ENCODE measurements at places on chromosomes 6 and 20.
A peak's percentile ranks its signal among the peaks of the same experiment; 100 is the strongest.

DNA sequence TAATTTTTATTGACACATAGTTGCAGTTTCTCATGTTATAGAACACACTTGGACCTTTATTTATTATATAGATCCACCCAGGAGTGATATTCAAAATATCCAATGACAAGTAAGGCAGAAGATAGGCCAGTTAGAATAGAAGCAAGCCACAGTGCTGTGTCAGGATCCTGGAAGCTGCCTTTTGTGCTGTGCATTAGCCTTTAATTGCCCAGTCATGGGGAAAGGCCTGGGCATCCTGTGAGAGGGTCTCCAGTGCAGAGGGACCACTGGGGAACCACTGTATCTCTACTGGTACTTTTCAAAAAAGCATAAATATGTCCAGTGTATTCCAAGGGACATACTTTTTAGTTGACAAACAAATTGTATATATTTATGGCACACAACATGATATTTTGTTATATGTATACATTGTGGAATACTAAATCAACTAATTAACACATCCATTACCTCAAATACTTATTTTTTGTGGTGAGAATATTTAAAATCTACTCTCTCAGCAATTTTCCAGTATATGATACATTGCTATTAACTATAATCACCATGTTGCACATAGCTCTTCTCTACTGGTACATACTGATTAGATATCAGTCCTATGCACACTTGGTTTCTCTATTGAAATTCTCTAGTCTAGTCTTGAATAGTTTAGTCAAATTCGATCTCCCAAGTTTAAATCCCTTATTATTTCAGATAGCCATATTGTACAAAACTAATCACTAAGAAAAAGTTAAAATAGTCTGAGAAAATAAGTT lies 59.5 kb downstream of the CDC40 start:
- DNase-seq, result no peak

DNA sequence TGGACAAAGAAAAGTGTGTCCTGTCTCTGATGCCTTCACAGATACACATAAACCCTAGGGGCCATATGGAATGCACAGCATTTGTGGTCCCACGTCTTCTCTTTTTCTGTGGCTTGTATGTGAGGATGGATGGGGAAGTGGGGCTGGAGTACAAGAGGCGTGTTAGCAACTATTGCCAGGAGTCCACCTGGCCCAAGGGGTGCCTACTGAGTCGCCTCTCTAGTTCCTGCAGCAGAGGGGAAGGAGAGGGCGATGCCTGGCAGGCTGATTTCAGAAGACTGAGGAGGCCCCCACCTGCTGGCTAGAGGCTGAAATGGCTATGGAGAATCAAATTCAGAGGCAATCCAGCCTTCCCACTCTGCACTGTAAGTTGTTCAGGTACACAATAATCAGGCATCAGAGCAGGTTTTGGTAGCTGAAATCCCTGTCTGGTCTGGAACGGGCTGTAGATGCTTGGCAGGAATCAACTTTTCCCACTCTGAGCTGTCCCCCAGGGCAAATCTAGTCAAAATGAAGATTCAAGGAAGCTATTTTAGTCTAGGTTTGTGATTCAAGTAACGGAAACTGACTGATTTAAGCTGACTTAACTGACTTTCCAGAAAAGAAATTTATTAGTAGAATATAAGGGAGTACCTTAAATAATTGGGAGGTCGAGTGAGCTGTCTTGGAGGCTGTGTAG lies 14.9 kb upstream of the PPARD start:
- DNase-seq, result peak; percentile 62

GRCh38 chr6:41424370-41425058 lies 89.1 kb downstream of the NCR2 start:
- DNase-seq, result peak; percentile 78

- DNase-seq, result no peak
These were observed 8.5 kb downstream of the HM13 start for GRCh38 chr20:31522731-31523130.

GRCh38 chr6:34149831-34150400 lies 4.0 kb upstream of the GRM4 start:
- no peak for DNase-seq

- peak; percentile 60 for DNase-seq
These were observed 17.0 kb downstream of the GSS start for GRCh38 chr20:34938466-34939163.

GRCh38 chr6:100296810-100297544 lies 167.7 kb downstream of the SIM1 start:
- DNase-seq, result peak; percentile 92

DNA sequence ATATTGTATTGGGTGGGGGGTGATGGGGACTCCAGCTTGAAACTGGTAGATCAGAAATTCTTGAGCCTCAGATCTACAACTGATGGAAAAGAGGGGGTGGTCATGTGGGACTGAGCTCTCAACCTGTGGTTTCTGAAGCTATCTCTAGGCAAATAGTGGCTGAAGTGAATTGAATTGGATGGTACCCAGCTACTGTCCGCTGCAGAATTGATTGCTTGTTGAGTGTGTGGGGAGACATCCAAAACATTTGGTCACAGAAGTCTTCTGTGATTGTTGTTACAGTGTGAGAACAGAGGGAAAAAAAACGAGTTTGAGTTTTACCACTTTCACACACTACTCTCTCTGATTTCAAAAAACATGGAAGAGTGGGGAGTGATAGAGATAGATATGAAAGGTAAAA lies 14.8 kb downstream of the CDS2 start:
- no peak for DNase-seq

- DNase-seq, result no peak
These were observed 174.5 kb downstream of the CDC5L start for GRCh38 chr6:44561832-44562665.

DNA sequence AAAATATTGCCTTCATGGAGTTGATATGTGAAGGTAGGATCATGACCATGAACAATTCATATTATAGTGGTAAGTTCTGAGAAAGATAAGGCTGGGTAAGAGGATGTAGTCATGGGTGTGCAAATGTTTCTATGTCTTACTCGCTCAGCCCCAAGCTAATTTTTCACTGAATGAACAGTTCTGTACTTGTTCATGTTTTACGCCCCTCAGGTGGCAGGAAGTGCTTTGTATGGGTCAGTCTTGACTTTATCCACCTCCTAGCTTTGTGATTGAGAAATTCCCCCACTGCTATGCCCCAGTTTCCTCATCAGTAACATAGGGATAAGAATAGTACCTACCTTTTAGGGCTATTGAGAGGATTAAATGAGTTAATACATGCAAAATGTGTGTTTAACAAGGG lies 148.2 kb upstream of the KCNG1 start:
- no peak for DNase-seq

GRCh38 chr6:34070315-34071135 lies 75.4 kb downstream of the GRM4 start:
- no peak for DNase-seq

DNA sequence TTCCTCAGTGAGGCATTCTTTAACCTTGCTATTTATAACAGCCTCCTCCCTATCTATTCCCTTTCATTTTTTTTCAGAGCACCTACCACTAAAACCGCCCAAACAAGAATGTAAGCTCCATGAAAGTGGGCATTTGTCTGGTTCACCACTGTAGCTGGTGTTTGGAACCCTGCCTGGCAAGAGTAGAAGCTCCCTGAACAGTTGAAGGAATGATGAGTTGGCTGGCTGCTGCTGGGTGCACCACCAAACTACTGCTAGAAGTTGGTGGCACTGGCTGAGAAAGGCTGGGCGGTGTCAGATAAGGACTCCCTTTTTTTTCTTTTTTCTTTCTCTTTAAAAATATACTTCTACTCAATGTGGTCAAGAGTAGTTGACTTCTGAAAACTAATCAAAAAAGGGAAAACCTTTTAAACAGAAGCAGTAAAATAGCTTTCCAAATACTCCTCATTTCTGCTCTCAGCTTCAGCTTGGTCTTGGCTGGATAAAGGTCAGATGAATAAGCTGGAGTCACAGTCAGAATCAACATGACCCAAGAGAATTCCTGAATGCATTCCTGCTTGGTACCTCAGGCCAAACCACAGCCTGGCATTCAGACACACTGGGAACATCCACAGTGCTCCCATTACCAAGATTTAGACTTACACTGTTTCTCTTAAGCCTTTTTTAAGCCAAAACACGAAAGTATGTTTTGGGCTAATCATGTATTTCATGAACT lies 38.0 kb downstream of the RTN4IP1 start:
- peak; percentile 38 for DNase-seq

GRCh38 chr20:8153281-8153908 lies 21.3 kb downstream of the PLCB1 start:
- DNase-seq, result peak; percentile 38

- no peak for DNase-seq
These were observed 61.9 kb downstream of the GJA10 start for GRCh38 chr6:89956182-89956581.

DNA sequence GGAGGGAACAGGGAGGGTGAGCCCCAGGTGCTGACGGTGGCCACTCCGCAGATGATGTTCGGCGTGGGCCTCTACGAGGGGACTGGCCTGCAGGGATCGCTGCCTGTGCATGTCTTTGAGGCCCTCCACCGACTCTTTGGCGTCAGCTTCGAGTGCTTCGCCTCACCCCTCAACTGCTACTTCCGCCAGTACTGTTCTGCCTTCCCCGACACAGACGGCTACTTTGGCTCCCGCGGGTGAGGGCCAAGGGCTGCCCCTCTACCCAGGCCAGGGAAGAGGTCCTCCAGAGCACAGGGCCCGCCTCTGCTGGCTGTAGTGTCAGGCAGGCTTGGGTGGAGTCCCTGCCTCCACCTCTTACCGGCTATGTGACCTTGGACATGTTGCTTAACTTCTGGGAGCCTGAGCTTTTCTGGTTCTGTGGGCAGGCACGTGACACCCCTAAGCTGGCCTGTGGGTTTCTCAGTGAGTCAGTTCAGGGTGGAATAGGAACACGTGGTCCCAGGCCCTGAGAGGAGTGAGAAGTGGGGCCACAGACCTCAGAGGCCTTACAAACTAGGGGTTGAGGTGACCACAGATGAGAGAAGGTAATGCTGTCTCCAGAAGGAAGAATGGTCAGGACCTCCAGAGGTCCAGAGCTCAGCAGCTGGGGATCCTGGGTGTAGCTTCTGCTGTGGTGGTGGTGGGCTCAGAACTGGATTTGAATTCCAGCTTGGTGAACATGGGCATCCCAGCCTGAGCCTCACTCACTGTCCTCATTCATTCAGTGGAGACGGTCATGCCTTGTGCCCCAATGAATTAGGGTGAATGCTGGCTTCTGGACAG lies 11.9 kb downstream of the PCIF1 start:
- peak; percentile 74 for DNase-seq

- DNase-seq, result no peak
These were observed 28.7 kb upstream of the ELMO2 start for GRCh38 chr20:46435146-46435545.

GRCh38 chr6:34969662-34970265 lies 80.7 kb downstream of the ANKS1A start:
- DNase-seq, result no peak

DNA sequence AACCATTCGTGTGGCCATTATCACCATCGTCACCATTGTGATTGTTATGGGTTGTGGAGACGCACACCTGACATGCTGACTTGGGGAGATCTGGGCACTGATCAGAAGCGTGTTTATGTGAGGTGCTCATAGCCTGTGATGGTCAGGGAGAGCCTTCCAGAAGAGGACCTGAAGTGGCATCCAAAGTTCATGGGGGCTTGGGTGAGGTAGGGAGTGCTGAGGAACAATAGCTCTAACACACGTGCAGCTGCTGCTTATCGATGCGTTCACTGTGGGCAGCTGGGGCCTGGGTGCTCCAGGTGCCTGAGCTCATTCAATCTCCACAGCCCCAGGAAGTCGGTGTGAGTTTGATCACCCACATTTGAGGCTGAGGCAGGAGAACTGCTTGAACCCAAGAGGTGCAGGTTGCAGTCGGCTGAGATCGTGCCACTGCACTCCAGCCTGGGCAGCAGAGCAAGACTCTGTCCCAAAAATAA lies 227.3 kb downstream of the PREX1 start:
- DNase-seq, result no peak

GRCh38 chr6:44041461-44042260 lies 85.6 kb downstream of the MRPL14 start:
- peak; percentile 96 for DNase-seq

DNA sequence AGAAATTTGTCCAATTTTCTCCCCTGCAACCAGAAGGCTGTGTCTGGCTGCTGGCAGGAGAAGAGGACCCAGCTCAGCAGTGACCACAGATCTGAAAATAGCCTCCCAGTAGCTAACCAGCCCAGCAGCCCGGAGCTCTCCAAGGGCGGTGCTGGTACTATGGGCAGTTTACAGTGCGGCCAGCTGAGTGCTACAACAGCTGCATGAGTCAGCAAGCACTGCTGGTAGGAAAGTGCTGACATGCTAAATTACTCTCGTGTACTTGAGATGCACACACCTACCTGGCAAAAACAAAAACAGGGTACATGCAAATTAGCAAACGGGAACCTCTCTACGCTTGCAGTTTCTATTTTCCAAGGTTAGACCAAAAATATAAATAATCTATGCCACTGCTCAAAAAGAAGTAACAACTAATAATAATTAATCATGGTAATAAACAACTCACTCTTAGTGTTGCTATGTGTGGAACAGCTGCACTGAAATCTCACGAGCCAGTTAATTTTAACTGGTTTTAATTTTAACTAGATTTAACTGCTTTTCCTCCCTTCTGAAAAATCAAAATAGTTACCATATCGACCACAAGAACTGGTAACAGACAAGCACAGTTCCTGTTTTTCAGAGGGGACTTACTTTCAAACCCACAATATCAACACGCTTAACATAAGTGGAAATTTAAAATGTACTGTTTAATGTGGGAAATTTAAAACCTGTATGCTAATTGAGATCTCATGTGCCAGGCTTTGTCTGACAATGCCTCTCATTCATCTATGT lies 10.8 kb downstream of the BACH2 start:
- DNase-seq, result peak; percentile 89

- DNase-seq, result no peak
These were observed 16.6 kb downstream of the NKX2-4 start for GRCh38 chr20:21380711-21381110.

GRCh38 chr6:113591896-113592827 lies 265.0 kb upstream of the MARCKS start:
- DNase-seq, result peak; percentile 34

GRCh38 chr6:44495036-44495901 lies 107.8 kb downstream of the CDC5L start:
- DNase-seq, result no peak

DNA sequence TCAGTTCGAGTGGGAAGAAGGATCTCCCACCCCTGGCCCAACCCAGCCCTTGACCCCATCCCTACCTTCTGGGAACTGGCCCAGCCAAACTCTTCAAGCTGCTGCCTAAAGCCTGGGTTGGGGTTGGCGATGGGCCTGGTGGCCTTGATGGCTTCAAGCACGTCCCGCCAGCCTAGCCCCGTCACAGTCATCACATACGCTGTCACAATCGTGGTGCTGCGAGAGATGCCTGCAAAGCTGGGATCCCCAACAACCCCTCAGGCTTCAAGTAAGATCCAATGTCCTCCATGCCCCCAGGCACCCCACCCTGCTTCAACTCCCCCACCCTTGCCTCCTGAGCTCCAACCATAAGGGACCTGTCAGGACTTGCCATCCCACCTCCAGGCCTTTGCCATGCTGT lies 7.8 kb downstream of the DUSP15 start:
- no peak for DNase-seq

GRCh38 chr6:87617405-87617804 lies 27.5 kb downstream of the ORC3 start:
- no peak for DNase-seq

- peak; percentile 53 for DNase-seq
These were observed 66.0 kb upstream of the UTRN start for GRCh38 chr6:144219056-144219685.

GRCh38 chr20:44746367-44747165 lies 901 bp downstream of the KCNK15 start:
- DNase-seq, result no peak
